ENCODE measurements at places on chromosomes 2 and 18.
A peak's percentile ranks its signal among the peaks of the same experiment; 100 is the strongest.

- peak; percentile 8 for DNase-seq
Measured at GRCh38 chr2:222982010-222982908, 69.7 kb upstream of the KCNE4 start.

DNA sequence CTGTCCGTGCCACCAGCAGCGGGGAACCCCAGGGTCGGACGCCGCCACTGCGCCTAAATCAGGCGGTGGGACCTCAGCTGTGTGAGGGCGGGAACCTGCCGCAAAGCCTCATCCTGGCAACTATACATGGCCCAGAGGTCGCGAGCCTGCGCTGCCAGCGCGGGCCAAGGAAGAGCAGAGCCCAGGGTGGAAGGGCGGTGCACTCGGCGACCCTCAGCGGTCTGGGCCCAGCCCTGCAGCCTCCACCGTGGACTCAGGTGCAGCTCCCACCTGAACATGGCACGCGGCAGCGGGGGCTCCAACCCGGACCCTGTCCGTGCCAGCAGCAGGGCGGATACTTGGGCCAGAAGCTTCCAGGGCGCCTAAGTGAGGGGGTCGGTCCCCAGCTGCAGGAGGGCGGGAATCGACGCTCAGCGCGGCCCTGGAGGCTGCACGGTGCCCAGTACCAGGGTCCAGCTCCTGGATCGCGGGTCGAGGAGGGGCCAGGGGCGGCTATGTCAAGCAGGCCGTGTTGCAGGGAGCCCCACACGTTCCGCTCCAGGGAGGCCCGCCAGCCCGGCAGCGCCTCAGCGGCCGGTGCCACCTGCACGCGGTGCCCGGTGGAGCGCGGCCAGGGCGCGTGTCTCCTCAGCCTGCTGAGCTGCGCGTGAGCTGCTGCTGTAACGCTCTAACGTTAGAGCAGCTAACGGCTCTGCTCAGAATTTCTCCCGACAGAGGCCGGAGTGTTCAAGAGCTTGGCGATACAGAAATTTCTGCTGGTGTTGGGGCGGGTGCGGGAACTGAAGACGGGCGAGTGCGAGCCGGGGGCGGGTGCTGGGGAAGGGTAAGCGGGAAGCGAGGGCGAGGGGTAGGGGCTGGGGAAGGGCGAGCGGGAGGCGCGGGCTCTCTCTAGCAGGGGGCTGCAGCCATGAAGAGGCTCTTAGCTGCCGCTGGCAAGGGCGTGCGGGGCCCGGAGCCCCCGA lies at the start of gene ANKRD30B:
TSS of gene ANKRD30B (plus strand) at position 660 of the 962 bp plus-strand sequence. CDS start at position 908, 248 bp downstream.
- DNase-seq: no peak

DNA sequence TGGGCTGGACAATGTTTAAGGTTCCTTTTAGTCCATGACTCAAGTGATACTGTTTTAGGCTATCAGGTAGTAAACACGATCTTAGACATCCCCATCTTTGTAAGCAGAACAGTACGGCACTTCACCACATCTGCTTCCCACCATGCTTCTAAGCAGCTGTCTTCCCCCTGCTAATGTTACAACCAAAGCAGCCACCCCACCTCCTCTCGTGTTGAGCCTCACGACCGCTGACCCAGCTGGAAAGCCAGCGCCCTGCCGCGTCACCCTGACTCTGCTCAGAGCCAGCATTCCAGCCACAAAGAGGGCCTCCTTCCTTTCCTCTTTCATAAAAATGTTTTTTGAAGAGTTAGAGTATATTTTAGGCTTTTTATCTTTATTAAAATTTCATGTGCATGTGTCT lies 9.4 kb downstream of the MTERF4 start:
- DNase-seq: no peak

- DNase-seq: no peak
Measured at GRCh38 chr2:36458106-36458505, 102.5 kb downstream of the CRIM1 start.

GRCh38 chr2:74333175-74333574 lies 10.0 kb downstream of the SLC4A5 start:
- DNase-seq: no peak

- DNase-seq: no peak
Measured at GRCh38 chr2:179141206-179141605, 91.3 kb upstream of the CCDC141 start.

DNA sequence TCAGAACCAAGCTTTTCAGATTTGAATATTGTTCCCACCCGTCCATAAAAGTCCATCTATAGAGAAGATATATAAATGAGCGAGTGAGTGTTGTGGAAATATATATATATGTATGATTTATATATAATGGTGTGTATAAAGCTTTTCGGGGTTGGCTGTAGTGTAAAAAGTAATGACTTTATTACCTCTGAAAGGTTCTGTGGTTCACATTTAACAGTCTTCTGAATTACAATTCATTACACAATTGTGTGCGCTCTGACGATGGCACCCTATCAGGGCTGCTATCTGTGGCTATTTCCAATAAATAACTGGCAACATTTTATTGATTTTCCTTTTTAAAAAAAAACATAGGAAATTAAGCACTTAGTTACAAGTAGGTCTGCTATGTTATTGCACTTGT lies 2.7 kb upstream of the BCL11A start:
- DNase-seq: no peak

GRCh38 chr2:215439980-215440512 lies 4.2 kb upstream of the FN1 start:
- DNase-seq: no peak

DNA sequence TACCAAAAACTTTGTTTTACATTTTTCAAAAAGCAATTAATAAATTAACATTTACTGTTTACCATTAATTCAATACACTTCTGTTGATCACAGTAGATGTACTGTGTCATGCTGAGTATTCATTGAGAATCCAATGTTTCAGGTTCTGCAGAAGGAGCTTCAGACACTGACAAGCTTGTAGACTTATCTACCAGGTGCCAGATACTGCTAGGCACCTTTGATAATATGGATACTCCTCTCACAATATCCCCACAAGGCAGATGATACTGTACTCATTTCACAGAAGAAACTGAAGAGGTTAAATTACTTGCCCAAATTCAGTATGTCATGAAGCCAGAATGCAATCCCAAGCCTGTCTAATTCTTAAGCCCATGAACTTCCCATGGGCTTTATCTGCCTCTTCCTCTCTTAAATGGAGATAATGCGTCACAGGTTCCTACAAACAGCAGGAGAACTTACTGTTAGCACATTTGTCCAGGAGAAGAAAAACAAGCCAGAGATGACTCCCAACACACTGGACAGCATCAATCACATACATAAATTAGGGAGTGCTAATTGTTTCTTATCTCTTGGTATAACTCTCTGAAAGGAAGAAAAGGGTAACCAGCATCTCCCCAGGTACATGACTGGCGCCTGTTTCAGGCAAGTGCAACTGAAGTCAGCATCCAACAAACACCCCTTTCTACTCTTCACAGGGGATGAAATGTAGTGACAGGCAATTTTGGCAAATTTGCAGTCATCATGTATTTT lies 27.4 kb downstream of the ITSN2 start:
- no peak for DNase-seq

GRCh38 chr2:50953021-50953420 lies 78.9 kb downstream of the NRXN1 start:
- DNase-seq: no peak

DNA sequence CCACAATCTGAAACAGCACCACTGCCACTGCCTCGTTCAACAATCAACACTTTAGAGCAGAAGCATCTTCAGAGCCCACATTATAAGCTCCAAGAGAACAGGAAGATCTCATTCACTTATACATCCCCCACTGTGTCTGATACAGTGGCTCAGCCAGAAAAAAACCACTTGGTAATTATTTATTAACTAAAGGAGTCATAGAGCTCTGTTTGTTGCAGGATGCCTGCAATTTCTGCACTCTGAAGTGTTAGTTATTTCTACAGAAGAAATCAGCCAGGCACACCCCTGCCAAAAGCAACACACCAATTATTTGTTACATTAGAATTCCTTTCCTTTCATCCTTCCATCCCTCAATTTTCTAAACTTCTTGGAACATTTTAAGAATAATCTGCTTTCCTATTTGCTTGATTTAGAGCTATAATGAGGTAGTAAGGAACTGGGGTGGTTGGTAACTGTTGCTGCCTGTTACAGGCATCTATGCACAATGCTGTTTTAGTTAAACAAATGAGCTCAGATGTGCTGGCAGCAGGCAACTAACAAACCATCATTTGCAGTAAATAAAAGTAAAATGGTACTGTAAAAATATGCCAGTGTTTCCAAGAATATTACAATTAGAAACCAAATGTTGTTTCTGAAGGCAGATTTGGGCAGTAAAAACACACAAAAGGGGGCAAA lies 59.9 kb downstream of the DYM start:
- DNase-seq: no peak

Data from amygdala (tissue), 56 donors.